IMR-90 (cell line): ENCODE measurements at places on chromosomes 7 and 10. TPM values are rescaled to one million over a fixed set of nuclear protein-coding genes. Genes with fewer than 3 reads are reported as not detected.

DNA sequence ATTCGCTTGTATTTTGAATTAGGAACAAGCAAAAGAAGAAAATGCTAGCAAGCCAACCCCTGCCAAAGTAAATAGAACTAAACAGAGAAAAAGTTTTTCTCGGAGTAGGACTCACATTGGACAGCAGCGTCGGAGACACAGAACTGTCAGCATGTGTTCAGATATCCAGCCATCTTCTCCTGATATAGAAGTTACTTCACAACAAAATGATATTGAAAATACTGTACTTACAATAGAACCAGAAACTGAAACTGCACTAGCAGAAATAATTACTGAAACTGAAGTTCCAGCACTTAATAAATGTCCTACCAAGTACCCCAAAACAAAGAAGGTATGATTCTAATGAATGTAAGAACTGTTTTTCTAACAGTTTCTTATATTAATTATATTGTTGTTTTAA, 87.9 kb downstream of the KMT2E start:
- H3K4me1 ChIP-seq: peaks cover 8% of the 10 kb centered on the region
- H3K27ac ChIP-seq: no peak overlapping the region
- no peaks in the 10 kb centered on the region for H3K27me3 ChIP-seq
- H3K36me3 ChIP-seq: peaks cover 30% of the 10 kb centered on the region
- no peak overlapping the region for H3K4me3 ChIP-seq
- no peak for DNase-seq

TMEM26 gene
- 0.36 and 0.56 TPM in 2 replicates for total RNA-seq

DIP2C gene
- 8.6 and 9.2 TPM in 2 replicates for total RNA-seq

GPER1 gene
- 2.0 and 2.2 TPM in 2 replicates for total RNA-seq

- H3K4me3 ChIP-seq: no peak overlapping the region
- no peak for DNase-seq
- peak overlapping the region; percentile 98; the same call in 1 of the 2 replicates for H3K27ac ChIP-seq
- H3K27me3 ChIP-seq: no peaks in the 10 kb centered on the region
- no peaks in the 10 kb centered on the region for H3K36me3 ChIP-seq
These were observed 64.2 kb downstream of the BICC1 start for GRCh38 chr10:58576751-58577436.

NOM1 gene
- 15.4 and 16.4 TPM in 2 replicates for total RNA-seq

FKBP6 gene
- total RNA-seq: not detected in 2 replicates

DNA sequence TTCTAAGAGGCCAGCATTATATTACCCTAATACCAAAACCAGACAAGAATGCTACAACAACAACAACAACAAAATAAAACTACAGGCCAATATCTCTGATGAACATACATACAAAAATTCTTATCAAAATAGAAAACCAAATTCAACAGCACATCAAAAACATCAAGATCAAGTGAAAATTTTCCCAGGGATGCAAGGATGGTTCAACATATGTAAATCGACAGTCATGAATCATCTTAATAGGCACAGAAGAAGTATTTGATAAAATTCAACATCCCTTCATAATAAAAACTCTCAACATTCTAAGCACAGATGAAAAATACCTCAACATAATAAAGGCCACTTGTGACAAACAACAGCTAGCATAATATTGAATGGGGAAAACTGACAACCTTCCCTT, 75.3 kb downstream of the JMJD1C start:
- no peaks in the 10 kb centered on the region for H3K4me1 ChIP-seq
- no peak overlapping the region for H3K4me3 ChIP-seq
- H3K27ac ChIP-seq: no peak overlapping the region
- H3K27me3 ChIP-seq: no peaks in the 10 kb centered on the region

DNA sequence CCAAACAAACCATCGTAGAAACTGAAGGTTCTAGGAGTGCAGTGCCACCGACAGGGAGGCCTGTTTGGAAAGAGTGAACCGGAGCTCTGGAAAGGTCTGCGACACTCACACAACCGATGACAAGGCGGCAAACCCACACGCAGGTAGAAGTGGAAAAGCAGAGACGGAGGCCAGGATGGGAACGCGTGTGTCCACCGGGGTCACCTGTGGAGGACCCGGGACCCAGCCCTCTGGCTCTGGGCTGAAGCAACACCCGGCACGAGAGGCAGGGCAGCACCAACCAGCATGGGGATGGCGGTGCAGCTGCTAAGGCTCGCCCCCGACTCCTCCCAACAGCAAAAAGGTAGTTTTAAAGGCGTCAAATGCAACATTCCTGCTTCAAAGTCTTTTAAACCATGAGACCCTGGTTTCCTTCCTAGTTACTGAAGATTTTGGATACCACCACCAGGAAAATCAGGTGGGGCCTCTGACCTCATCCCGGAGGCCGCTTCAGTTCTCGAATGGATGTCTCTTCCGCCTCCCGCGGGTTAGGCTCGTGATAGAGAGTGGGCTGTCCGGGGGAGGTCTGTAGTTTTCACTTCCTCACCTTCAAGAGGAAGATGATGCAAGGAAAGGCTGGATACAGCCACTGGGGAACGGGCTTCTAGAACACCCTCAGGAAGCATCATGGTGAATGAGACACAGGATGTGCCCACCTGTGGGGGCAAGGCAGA, 115.5 kb downstream of the SMURF1 start:
- no peaks in the 10 kb centered on the region for H3K4me1 ChIP-seq
- no peak overlapping the region for H3K4me3 ChIP-seq
- DNase-seq: no peak
- H3K27ac ChIP-seq: no peak overlapping the region
- no peaks in the 10 kb centered on the region for H3K27me3 ChIP-seq

DPY19L1 gene
- 12.2 and 24.7 TPM in 2 replicates for total RNA-seq

DNA sequence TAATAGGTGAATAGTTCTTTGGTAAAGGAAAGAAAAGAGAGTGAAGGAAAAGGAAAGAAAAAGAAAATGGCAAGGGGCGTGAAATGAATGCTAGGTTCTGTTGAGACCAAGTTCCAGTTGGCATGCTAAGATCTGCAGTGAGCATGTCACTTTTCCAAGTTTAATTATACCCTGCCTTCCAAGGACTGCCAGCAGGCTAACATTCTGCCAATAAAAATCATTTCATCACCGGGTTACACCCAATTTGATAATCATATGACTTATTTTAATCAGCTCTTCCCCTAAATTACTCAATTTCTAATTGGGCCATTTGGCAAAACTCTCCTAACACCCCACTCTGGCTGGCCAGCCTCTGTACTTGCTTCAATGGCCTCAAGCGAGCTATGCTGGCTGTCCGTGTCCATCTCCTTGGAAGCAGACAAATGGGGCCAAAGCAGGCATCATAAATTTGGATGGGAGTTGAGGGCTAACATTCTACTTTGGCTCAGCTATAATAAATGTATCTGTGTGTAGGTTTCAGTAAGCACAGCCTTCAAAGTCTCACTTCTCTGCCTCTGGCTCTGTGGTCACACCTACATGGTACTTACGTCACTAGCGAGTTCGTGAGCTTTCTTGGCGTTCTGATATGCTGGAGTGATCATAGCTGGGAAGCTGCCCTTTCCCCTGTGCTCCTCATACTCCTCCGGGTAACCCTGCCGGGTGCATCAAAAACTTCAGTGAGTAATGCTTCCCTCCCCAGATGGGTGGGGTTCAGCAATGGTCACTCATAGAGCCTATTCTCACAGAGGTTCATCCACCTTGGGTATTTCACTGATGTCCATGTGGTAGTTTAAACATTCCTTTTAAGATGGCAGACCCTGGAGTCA, 17.3 kb downstream of the NRAP start:
- DNase-seq: no peak
- H3K27ac ChIP-seq: no peak overlapping the region
- no peaks in the 10 kb centered on the region for H3K36me3 ChIP-seq
- 0 out of 2 replicates have a peak, but pooled peaks cover 3% of the 10 kb centered on the region for H3K4me1 ChIP-seq
- H3K27me3 ChIP-seq: peaks cover 26% of the 10 kb centered on the region
- H3K4me3 ChIP-seq: no peak overlapping the region

OR2A5 gene
- not detected in 2 replicates for total RNA-seq

C10orf53 gene
- total RNA-seq: not detected in 2 replicates

GRCh38 chr10:80137920-80138319, 5.4 kb downstream of the PLAC9 start:
- H3K36me3 ChIP-seq: no peaks in the 10 kb centered on the region
- H3K27me3 ChIP-seq: no peaks in the 10 kb centered on the region
- no peak for DNase-seq
- no peak overlapping the region for H3K4me3 ChIP-seq

DNA sequence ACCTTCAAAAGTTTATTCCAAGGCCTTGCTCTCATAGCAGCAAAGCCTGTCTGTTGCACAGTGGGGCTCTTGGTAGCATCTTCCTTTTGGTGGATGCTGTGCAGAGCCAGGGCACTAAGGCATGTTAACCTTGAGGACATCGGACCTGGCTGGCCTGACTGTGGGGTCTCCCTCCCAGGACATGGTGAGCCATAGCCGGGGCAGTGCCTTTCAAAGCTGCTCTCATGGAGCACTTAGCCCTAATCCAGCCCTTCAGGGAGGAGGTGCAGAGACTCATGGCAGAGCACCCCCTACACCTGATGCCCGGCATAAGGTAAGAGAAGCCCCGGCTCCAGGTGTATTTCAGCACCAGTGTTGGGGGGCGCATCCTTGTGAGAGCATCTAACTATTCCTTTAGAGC, 941.4 kb upstream of the ZNF722 start:
- no peak overlapping the region for H3K27ac ChIP-seq
- H3K36me3 ChIP-seq: no peaks in the 10 kb centered on the region
- no peaks in the 10 kb centered on the region for H3K27me3 ChIP-seq
- no peaks in the 10 kb centered on the region for H3K4me1 ChIP-seq
- no peak for DNase-seq
- no peak overlapping the region for H3K4me3 ChIP-seq

DNA sequence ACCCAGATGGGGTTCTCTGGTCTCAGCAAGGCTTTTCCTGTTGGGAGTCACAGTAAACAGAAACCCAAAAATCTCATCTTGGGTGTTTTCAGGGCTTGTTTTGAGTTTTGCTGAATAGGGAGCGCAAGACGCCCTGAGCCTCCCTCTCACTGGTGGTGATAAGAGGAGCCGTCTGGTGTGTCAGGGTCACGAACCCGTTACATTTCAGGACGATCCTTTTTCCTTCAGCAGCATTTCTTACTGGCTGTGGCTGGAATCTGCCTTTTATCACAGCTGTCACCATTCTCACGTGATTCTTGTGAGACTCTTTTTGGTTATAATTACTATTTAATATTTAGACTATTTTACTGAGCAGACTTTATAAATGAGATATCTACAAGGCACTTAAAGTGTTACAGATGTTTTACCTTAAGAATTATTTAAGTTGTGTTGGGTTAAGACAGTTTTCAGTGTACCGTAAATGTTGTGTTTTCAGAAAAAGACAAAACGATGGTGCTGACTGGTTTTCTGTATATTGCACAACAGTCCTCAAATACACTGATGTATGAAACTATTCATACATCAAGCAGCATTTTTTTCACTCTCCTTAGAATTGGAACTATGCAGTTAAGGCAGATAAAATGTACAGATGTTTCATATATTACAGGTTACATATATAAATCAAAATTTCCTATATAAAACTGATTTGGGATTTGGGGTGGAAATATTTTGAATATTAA, 2.2 kb upstream of the GET4 start:
- H3K27me3 ChIP-seq: no peaks in the 10 kb centered on the region
- no peak for DNase-seq
- peaks cover 5% of the 10 kb centered on the region for H3K4me1 ChIP-seq
- H3K27ac ChIP-seq: peak overlapping the region; percentile 21; the same call in 1 of the 2 replicates
- H3K4me3 ChIP-seq: no peak overlapping the region

GRCh38 chr7:90948085-90948484, 316.1 kb upstream of the FZD1 start:
- no peaks in the 10 kb centered on the region for H3K4me1 ChIP-seq
- no peak for DNase-seq
- no peak overlapping the region for H3K27ac ChIP-seq
- H3K27me3 ChIP-seq: no peaks in the 10 kb centered on the region

GRCh38 chr7:45237788-45238461, 80.3 kb downstream of the RAMP3 start:
- H3K27ac ChIP-seq: no peak overlapping the region
- peaks cover 19% of the 10 kb centered on the region for H3K27me3 ChIP-seq
- no peaks in the 10 kb centered on the region for H3K36me3 ChIP-seq
- no peak for DNase-seq
- no peaks in the 10 kb centered on the region for H3K4me1 ChIP-seq
- no peak overlapping the region for H3K4me3 ChIP-seq

DNA sequence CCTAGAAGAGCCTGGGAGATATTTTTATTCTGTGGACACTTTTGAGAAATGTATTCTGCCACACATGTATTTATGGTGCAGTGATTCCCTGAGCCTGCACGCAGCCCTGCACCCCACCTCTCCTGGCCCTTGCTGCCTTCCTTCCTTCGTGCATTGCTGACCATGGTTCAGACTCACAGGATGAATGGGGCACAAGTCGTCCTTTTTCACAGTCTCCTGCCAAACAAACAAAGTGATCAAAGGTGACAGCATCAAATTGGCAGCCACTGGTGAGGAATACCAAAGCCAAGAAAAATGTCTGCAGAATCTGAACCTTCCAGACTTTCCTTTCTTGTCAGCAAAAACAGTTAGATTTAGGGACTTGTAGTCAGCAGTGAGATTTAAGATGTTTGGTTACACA, 215.0 kb downstream of the ACTR3B start:
- H3K36me3 ChIP-seq: no peaks in the 10 kb centered on the region
- no peak for DNase-seq
- H3K27ac ChIP-seq: no peak overlapping the region
- no peak overlapping the region for H3K4me3 ChIP-seq
- no peaks in the 10 kb centered on the region for H3K27me3 ChIP-seq
- no peaks in the 10 kb centered on the region for H3K4me1 ChIP-seq

DNAJC12 gene
- 1.7 and 2.3 TPM in 2 replicates for total RNA-seq

GRCh38 chr7:133698127-133698526, 429.0 kb upstream of the LRGUK start:
- no peak overlapping the region for H3K27ac ChIP-seq
- H3K27me3 ChIP-seq: no peaks in the 10 kb centered on the region
- no peak overlapping the region for H3K4me3 ChIP-seq
- DNase-seq: peak; percentile 64
- H3K36me3 ChIP-seq: no peaks in the 10 kb centered on the region

GRCh38 chr10:26839966-26840627, 20.7 kb downstream of the ABI1 start:
- H3K4me3 ChIP-seq: no peak overlapping the region
- H3K4me1 ChIP-seq: peaks cover 5% of the 10 kb centered on the region
- DNase-seq: peak; percentile 74
- H3K27me3 ChIP-seq: no peaks in the 10 kb centered on the region

DNA sequence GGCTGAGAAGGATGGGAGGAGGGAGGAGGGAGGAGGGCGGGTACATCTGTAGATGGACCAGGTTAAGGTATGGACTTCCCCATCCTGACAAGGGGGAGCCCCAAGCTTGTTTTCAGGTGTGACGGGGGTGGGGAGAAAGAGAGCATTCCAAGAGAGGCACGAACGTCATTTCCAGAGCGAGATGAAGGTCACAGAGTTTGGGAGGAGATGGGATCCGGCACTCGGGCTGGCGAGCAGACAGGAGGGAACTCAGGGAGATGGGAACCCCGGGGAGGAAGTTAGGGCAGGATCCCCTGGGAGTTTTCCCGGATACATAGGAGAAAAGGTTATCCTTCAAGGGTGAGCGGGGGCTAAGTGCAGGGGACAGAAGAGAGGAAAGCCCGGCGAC, 118.8 kb downstream of the CUX1 start:
- DNase-seq: no peak
- H3K36me3 ChIP-seq: no peaks in the 10 kb centered on the region
- H3K27me3 ChIP-seq: no peaks in the 10 kb centered on the region
- H3K4me1 ChIP-seq: peaks cover 25% of the 10 kb centered on the region
- H3K27ac ChIP-seq: no peak overlapping the region

MEOX2 gene
- total RNA-seq: under 0.01 TPM in 1 of 2 replicates, not detected in the other
